NB4 (cell line): ENCODE measurements at places on chromosomes 5 and 9.

DNA sequence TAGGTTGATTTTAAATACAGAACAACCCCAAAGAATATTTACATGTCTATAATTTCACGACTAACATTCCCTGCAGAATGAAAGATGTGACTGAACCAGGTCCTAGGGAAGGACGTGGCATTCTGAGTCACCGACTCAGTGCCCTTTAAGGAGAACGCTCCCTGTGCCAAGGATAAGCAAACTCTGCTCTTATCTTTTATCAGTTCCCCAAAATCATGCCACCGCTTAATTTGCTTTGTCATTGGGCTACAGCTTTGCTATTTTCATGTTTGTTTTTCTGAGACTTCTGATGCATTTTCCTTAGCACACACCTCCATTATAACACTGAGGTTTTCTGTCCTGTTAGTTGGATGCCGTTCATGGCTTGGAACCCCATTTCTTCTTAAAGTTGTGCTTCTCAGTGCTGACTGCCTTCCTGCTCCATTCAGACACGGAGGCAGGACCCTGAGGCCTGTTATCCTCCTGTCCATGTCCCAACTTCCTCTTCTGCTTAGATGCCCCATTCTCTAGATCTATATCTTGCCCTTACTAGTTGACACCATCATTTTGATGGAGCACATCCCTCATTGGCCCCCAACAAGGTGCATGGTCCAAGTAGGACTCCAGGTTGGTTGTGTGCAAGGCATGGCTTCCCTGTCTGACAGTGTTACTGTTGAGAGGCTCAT, 11.2 kb upstream of the SEMA4D start:
- peak; percentile 75 for DNase-seq

GRCh38 chr5:76556511-76557221, 66.5 kb downstream of the F2RL2 start:
- DNase-seq: no peak

GRCh38 chr5:6861036-6861435, 147.8 kb downstream of the TENT4A start:
- DNase-seq: no peak

DNA sequence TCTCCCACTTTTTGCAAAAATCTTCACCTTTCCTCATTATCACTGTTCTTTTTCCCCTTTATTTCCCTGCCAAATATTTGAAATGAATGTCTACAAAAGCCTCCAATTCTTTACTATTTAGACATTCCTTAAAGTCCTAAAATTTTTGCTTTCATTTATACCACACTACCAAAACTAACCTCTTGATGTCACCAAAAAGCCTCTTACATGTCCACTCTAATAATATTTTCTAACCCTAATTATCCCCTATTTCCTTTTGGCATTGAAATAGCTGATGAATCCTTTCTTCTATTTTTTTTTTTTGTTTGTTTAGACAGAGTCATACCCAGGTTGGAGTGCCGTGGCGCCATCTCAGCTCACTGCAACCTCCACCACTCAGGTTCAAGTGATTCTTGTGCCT, 32.3 kb upstream of the NRG2 start:
- peak; percentile 16 for DNase-seq

GRCh38 chr9:112541685-112542084, 55.1 kb downstream of the KIAA1958 start:
- no peak for DNase-seq

DNA sequence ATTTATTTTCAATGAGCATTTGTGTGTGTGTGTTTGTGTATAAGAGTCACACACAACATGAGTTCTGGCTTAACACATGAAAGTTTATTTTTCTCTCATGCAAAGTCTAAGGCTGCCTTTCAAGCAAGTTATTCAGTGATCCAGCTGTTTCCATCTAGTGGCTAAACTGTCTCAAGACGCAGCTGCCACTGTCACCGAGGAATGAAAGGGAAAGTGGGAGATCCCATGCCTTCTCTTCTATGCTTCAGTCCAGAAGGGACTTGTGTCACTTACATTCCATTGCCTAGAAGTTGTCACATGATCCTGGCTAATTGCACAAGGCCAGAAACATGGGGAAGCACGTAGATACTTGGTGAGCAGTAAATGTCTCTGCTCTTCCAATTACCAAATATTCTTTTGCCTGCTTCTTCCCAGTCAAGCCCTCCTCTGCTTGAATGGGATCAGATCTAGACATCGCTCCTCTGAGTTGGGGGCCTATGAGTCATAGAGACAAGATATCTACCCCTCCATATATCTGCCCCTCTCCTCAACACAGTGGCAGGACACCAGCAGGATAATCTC, 30.4 kb upstream of the SLIT3 start:
- no peak for DNase-seq
